ENCODE measurements at places on chromosomes 7 and 10.
A peak's percentile ranks its signal among the peaks of the same experiment; 100 is the strongest.

GRCh38 chr10:66723608-66724400 is 202.0 kb upstream of the LRRTM3 start:
- no peak for DNase-seq

DNA sequence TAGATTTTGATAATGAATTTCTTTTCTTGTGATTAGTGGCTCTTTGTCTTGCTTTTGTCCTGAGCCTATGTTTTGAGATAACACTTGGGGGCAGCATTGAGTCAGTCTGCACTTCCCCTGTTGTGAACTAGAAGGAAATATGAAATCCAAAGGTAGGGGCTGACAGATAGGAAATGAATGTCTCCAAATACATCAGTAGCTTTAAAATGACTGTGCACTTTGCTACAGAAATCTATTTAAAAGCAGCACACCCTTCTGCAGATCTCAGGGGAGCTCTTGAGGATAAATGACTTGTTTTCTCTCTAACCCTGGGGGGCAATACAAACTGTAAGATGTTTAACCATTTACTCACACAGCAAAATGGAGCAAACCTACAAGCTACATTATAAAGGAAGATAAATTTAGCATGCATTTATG is 176.0 kb upstream of the MYO3A start:
- DNase-seq: no peak

DNA sequence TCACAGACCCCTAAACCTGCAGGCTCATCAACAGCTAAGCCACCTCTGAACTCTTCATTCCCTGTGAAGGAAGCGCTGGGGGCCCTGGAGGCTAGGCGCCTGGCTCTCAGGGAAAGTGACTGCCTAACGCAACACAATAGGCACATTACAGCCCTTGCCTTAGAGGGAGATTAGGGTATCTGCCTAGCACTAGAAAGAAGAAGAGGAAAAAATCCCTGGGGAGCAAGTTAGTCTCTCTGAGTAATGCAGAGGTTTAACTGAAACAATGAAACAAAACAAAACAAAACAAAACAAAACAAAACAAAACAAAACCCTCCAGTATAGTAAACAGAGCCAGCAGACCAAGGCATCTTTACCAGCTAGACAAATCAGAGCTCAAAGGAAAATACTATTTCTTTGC is 2.6 kb downstream of the ZNF777 start:
- no peak for DNase-seq

DNA sequence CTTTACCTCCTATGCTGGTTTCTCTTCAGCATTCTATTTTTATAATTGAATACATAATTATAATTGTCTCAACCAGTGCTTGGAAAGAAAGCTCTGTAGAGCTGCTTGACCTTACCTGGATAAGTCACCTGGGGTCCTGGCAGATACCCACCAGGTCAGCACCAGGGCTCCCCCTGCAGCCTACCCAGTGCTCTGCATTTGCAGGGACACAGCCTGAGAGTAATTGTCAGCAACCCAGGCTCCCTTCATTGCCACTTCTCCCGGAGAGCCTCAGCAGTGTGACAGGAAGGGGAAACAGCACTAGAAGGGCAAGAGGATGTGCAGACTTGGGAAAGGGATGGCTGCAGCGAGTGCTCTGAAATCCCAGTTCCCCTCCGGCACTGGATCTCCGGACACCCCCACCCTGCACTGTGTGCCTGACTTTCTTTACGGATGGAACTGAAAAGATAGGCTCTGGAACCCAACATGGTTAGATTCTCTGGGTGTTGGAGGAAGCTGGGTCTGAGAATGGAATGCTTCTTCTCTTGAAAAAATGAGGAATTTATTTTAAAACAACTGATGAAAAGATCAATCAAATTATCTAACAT is 11.4 kb upstream of the PAX4 start:
- DNase-seq: no peak

DNA sequence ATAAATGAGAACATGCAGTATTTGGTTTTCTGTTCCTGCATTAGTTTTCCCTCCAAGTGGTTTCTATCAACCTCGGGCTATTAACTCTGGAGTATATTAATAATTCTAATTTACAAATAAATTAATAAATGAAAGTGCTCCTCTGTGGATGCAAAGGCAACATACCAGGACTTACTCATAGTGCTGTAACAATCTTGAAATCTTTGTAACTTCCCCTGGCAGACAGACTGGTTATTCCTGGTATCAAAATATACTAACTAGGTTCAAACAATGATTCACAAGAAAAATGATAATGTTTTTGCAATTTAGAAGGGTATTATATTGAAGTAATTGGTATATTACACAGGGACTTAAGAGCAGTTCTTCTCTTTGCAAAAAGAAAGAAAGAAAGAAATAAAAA is 177.2 kb downstream of the FANK1 start:
- peak; percentile 32 for DNase-seq

- DNase-seq: peak; percentile 80
Measured at GRCh38 chr7:120857588-120858573, at the start of gene TSPAN12. Gene TSPAN12 (minus strand): TSS chr7:120858144. CDS start chr7:120856763, 1,381 bp downstream.
